ENCODE measurements at places on chromosomes 16 and 17.

GRCh38 chr17:79500745-79501618 is 109.9 kb downstream of the RBFOX3 start:
- no peak for DNase-seq

GRCh38 chr16:67531247-67531646 is 2.6 kb downstream of the RIPOR1 start:
- DNase-seq = no peak

DNA sequence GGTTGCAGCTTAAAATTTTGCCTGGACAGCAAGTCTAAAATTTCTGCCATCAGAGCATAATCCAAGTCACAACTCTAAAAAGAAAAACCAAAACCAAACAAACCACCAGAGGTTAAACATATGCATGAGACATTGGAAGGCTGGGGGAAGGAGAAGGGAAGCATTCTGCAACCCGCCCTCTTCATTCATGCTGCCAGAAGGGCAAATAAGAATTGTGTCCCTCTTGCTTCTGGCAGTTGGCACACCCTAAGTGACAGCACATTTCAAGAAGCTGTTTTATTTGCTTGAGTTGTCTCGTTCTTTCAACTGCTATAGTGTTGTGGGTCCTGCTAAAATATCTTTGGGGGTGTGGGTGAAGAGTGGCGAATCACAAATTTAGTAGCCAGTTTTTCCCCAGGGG is 99.6 kb downstream of the SKAP1 start:
- no peak for DNase-seq

DNA sequence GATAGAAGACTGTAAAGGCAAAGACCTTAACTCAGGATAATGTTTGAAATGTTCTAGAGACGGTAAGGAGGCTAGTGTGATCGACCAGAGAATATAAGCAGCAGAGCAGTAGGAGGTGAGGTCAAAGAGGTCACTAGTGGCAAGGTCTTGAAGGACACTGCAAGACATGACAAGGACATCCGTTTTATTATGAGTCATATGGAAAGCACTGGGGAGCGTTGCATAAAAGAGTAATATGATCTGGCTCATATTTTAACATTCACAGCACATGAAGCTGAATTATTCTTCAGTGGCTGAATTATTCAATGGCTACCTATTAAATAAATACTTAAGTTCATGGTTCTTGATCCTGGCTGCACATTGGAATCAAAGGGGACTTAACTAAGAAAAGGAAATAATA is 123.7 kb downstream of the SOX9 start:
- DNase-seq = no peak

DNA sequence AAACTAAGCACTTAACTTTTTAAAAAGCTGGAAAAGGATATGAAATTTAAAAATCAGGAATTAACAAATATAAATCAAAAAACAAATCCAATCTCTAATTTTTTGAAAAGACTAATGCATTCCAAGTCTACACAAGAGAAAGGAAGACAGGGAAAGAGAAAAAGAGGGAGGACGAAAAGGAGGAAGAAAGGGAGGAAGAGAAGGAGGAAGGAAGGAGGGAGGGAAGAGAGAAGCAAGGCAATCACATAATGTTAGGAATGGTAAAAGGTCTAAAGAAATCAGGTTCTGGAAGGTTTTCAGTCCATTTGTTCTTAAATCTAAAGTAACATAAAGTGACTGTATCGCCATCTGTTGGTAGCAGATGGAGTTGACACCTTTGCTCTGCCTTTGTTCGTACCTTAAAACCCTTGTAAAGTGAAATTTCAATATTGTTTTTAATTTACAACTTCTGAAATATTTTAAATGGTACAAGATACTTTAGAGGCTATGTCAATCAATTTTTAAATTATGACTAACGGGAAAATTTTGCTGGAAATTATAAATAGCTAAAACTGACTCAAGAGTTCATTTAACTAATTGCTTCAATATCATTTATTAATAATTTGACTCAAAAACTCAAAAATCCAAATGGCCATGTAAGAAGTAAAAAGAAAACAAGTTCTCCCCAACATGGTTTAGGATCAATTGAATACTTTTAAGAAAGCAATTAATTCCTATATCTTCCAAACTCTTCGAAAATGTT is 20.4 kb upstream of the CDYL2 start:
- no peak for DNase-seq

DNA sequence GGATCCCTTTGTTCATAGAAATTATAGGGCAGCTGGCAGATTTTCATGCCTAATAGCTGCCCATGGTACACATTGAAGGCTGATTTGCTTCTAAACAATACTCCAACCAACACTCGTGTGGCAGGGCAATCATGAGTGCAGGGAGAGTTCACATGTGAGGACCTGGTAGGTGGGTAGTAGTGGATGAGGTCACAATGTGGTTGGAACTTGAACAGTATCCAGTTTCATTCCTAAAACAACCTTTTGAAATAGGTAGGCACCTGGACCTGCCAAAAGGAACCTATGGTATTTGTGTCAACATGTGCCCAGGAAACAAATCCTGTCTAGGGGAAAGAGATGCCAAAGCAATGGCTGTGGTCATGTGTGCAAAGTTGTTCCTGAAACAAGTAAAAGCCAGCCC is 32.8 kb downstream of the CCL4 start:
- DNase-seq = no peak

DNA sequence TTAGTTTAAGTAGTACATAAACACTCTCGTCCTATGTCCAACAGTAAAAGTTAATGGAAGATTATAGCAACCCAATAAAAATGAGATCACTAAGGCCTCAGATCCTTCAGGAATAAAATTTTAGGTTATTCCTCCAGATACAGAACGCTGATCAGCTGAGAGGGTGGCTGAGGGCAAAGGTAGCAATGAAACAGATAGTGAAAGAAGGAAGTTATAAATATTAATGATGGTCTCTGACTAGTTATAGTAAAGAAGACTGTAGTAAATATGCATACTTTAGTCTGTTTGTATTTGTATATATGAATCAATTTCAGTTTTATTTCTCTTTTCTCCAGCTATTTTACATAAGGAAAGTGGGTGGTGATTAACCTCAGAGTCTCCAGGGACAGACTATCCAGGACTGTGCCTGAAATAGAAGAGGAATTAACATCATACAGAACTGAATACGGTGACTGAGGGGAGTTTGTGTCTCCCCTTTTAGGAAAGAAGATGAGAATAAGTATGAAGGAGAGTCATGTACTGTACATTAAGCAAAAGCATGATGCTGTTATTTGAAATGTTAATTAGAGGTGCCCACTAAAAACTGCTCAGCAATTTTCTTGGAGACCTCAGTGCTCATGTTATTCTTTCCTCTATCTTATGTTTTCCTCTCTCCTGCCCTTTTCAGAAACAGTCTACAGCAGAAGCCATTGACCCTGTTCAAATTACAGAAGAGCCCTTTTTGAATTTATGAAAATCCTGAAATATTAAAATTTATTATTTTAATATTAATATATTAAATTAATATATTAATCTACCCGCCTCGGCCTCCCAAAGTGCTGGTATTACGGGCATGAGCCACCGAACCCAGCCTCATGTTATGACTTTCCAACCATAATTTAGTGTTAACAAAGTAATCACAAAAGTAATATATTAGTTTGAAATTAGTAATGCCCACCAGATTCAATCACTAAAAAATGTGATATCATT is 36.5 kb upstream of the DHRS7B start:
- DNase-seq = no peak

GRCh38 chr17:58643147-58643546 is 48.7 kb downstream of the TEX14 start:
- no peak for DNase-seq

DNA sequence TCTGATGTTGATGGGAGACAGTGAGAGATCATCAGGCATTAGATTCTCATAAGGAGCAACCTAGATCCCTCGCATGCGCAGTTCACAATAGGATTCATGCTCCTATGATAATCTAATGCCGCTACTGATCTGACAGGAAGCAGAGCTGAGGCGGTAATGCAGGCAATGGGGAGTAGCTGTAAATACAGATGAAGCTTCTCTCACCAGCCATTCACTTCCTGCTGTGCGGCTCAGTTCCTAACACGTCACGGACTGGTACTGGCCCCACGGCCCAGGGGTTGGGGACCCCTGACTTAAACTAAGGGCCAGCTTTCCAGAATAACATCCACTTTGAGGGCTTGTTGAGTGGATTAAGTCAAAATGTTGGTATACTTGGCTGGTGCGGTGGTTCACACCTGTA is 2.6 kb upstream of the TMEM219 start:
- DNase-seq = no peak

DNA sequence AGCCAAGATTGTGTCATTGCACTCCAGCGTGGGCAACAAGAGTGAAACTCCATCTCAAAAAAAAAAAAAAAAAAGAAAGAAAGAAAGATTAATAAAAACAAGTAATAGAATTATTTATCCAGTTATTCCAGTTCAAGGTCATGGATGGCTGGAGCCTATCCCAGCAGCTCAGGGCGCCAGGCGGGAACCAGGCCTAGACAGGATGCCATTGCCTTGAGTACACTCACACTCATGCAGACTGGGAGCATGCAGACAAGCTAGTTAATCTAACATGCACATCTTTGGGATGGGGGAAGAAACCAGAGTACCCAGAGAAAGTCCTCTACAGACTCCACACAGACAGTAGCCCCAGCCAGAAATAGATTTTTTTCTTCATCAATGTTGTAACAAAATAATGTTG is 17.9 kb downstream of the PDP2 start:
- no peak for DNase-seq

Measured in liver (tissue), 10 donors.